ENCODE measurements at places on chromosomes 1 and 21. TPM values are rescaled to one million over a fixed set of nuclear protein-coding genes. Genes with fewer than 3 reads are reported as not detected.

GRCh38 chr1:248783367-248783766 is 27.8 kb upstream of the LYPD8 start:
- no peak for DNase-seq

DNA sequence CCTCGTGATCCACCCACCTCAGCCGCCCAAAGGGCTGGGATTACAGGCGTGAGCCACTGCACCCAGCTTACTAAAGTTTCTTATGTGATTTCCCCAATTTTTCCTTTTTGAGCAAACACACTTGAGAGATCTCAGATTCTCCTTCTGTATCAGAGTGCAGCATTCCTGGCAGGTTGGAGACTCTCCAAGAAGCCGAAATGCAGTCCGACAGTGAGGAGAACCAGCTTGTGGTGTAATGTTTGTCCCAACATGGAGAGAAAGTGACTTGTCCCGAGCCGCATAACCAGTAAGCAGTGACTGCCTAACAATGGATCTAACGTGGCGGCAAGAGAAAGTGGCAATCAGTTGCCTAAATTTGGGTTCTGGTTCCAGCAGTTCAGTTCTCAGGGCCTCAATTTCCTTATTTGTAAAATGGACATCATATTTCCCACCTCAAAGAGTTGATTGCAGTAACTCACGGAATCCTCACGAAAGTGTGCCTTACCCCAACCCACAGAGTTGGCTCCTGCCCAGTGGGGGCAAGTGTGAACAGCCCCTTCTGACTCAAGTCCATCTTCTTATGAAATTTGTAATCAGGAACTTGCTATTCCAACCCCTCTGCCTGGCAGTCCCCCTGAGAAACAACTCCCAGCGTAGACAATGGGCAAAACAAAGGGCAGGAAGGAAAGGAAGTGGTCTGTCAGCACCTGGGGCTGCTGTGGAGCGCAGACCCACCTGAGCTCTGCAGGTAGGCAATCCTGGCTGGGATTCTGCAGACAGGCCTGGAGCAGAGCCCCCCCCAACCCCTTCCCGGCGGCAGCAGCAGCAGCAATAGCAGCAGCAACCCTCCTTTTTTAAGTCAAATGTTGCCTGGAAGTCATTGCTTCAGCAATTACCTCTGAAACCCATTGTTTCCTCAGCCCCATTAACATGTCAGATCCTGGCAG is 223.6 kb upstream of the POU3F1 start:
- no peak for DNase-seq

- DNase-seq: no peak
Measured at GRCh38 chr21:17427831-17428483, 84.9 kb upstream of the CXADR start.

- DNase-seq: no peak
Measured at GRCh38 chr1:110125810-110126209, 13.6 kb downstream of the UBL4B start.

- no peak for DNase-seq
Measured at GRCh38 chr1:61852670-61853015, 110.4 kb downstream of the PATJ start.

DNA sequence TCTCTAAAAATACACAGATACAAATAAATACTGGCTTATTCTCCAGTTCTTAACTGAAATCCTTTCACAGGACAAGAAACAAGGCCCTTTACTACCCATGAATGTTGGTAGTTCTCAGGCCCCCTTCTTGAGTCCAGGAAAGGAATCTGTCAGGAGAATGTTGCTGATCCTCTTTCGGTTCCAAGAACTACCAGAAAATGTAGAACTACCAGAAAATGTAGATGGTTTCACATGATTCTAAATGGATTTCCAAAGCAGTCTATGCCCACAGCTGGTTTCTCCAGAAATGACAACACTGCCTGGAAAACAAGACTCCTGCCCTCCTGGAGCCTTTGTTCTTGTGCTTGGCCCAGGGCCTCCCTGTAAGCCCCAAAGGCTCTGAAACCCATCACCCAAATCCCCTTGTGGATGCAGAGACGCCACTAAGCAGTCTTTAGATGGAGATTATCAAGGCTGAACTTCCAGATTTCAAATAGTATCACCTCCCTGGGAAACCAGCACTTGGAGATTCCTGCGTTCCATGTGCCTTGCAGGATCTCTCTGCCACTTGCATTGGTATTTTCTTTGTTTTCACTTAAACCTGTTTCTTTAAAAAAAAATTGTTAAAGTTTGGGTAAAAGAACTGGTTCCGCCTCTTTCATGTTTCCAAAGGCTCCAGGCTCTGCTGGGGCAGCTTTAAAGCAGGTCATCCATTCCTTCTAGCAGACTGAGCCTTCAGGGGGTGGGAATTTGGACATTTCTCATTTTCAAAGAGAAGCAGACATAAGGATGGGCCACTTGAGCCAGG is 53.4 kb downstream of the MAN1C1 start:
- no peak for DNase-seq

DNA sequence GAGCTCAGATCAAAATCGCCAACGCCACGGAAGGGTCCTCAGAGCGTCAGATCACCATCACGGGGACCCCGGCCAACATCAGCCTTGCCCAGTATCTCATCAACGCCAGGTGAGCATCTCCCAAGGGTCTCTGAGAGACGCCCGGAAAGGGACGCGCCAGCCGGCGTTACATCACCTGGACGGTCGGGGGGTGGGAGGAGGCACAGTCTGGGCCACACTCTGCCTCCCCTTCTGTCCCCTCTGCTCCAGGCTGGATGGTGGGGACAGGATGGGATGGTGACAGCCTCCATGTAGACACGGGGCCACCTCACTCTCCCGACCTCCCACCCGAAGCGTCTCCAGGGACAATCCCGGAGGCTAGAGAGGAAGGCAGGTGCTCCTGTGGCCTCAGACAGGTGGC is 41.5 kb upstream of the COL6A1 start:
- no peak for DNase-seq

- DNase-seq: no peak
Measured at GRCh38 chr1:183739741-183740271, 65.1 kb upstream of the RGL1 start.

DNA sequence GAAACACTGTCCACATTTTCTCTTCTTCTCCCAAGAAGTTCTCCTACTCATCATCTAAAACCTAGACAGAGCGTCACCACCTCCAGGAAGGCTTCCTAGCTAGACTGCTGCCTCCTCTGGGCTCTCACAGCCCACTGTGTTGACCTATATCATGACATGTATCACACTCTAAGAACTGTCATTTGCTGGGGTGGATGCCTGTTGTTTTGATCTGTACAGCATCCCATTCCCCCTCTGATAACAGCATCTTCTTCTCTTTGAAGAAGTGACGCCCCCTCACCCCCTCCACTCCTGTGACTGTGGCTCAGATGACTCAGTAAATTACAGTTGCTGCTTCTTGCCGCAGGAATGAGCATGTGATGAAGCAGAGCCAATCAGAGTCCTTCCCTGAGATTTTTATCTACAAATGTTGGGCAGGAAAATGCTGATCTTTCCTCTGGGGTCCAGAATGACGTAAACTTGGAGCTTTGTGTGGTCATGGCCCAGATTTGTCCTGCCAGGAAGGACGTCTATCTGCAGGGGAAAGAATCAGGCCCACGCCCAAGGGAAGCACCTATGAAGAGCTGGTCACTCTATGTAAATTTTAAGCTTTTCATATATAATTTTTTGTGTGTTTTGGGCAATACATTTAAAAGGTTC is 28.0 kb upstream of the FOXO6 start:
- DNase-seq: peak; percentile 66

DNA sequence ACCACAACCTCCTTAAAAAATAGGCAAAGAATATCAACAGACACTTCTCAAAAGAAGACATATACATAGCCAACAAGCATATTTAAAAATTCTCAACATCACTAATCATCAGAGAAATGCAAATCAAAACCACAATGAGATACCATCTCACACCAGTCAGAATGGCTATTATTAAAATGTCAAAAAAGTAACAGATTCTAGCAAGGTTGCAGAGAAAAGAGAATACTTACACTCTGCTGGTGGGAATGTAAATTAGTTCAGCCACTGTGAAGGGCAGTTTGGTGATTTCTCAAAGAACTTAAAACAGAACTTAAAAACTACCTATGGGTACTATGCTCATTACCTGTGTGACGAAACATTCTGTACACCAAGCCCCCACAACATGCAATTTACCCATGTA is 20.7 kb downstream of the CD1B start:
- no peak for DNase-seq

GRCh38 chr1:150505431-150505830 is 2.5 kb upstream of the ECM1 start:
- DNase-seq: no peak

DNA sequence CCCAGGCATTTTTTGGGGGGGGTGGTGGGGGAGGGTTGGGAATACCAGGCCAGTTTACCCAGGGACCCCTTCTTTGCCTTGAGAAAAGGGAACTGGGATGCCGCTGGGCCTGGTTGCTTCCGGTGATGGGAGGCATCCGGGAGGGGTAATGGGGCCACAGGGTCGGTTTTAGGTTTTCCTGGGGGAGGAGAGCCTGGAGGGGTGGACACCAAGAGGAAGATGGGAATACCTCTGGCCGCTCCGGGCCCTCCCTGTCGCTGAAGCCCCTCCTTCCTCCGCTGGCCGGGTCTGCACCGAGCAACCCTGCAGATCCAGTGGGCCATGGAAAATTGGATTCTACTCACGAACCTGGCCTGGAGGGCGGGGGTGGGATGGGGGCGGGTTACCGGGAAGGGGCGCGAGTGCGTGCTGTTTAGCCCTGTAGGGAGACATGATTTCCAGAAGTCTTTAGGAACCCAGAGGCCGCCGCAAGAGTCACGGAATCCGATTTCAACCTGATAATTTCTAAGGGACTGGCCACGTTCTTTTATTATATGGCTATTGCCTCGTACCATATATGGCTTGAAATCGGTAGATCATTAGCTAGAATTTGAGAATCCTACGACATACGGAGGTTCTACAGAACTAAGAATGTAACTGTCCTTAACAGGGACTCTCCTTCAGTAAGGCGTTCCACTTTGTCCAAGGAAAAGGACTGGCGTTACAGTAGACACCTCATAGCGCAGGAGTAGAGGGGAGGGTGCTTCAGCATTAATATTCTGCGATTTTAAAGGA is 749 bp downstream of the AKIRIN1 start:
- no peak for DNase-seq

DNA sequence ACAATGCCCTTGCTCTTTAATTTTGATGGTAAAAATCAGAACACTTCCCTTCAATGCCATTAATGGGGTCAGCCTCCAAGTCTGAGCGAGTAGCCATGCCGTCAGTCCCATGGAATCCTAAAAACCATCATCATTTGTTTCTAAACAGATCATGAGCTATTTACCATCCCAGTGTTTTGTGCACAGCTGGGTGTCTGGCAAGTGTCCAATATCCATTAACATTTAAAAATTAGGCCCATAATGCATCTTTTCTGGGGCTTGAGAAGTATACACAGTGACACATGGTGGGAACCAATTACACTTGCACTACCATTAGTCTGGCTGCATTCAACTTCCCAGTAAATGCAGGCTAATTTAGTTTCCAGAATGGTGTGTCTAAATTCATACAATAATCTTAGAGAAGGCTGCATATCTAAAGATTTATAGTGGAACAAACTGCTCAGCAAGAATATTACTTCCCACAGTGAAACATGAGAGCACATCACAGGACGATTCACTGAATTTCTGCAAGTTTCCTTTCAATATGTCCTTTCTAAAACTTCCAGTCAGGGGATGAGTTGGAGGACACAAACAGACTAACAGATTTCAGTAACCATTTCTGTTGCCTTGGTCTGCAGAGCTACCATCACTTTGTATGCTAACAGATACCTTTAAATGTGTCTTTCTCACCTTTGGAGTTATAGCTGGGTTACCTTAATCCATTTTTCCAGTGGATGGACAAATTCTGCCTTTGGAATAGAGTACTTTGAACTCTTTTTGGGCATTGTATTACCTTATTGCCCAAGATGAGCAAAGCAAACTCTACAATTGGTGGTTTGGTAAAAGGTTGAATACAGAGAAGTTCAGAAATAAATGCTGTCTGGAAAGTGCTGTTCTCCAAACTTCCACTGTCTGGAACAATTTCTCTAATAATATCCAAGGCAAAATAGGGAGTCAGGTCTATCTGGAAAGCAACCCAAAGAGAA is 258.0 kb downstream of the PTBP2 start:
- DNase-seq: no peak

DNA sequence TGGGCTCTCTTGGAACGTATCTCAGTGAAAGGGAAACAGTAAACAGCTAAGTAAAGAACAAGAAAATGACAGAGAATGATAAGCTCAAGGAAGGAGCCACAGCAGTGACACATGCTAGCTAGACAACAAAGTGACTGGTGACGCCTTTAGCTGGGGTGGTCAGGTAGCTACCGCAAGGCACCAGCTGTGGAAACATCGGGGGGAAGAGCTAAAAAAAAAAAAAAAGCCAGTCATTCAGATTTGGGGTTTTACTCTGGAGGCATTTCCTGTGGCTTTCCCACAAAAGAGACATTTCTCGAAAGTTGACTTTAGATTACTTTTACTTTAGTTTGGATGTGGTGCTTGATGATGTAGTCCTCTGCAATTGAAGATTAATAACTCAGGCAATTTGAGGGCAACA is 2.1 kb downstream of the FHAD1 start:
- DNase-seq: no peak

GRCh38 chr1:242523719-242524570 is 552 bp downstream of the PLD5 start:
- DNase-seq: no peak

DNA sequence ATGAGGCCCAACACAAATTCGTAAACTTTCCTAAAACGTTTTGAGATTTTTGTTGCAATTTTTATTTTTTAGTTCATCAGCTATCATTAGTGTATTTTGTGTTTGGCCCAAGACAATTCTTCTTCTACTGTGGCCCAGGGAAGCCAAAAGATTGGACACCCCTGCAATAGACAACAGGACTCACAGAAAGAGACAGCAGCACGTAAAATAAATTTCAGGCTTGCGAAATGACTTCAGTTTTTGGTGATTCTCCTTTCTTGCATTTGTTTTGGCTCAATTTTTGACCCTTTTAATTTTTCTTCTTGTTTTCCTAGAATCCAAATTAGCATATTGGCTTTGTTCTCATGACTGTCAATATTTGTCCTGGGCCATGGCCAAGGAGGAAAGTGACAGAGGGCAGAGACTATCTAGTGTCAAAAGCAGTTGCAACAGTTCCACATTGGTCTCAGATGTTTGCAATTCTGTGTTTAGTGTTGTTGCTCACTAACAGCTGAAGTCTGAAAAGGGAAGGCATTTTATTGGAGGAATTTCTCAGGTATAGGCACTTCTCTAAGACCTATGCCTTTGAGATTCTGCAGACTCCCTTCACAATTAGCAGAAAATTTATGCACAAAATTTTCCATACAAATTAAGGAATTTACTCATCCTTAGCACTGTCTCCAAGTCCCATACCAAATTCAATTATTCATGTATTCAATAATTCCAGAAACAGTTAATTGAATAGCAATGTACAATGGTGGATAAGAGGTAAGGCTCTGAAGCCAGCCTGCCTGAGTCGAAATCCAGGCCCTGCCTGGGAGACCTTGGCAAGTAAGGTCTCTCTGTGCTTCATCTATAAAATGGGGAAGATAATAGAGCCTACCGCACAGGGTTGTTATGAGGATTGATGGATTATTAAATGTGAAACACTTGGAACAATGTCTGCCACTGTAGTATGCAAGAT is 160.9 kb upstream of the IVNS1ABP start:
- DNase-seq: no peak

GRCh38 chr1:109805486-109806165 is 41.9 kb upstream of the EPS8L3 start:
- DNase-seq: no peak

Gene NBPF10
- total RNA-seq: 0.91 TPM

Gene S100A1
- 6.1 TPM for total RNA-seq

Gene TRAF3IP3
- total RNA-seq: 1.5 TPM

Gene LCE1D
- total RNA-seq: not detected

Gene ARHGEF16
- total RNA-seq: 0.66 TPM

Gene S1PR1
- total RNA-seq: 98.5 TPM

Gene TRIM67
- total RNA-seq: 0.42 TPM

Gene TSPEAR
- under 0.01 TPM for total RNA-seq

Gene IFI44L
- 12.8 TPM for total RNA-seq

Gene C1QC
- 171 TPM for total RNA-seq

Gene HAO2
- total RNA-seq: not detected
